SW480 (cell line): ENCODE measurements at places on chromosomes 4 and X.
A peak's percentile ranks its signal among the peaks of the same experiment; 100 is the strongest.

- no peak for DNase-seq
Observed at GRCh38 chr4:160373911-160374310, 1271.0 kb downstream of the RAPGEF2 start.

DNA sequence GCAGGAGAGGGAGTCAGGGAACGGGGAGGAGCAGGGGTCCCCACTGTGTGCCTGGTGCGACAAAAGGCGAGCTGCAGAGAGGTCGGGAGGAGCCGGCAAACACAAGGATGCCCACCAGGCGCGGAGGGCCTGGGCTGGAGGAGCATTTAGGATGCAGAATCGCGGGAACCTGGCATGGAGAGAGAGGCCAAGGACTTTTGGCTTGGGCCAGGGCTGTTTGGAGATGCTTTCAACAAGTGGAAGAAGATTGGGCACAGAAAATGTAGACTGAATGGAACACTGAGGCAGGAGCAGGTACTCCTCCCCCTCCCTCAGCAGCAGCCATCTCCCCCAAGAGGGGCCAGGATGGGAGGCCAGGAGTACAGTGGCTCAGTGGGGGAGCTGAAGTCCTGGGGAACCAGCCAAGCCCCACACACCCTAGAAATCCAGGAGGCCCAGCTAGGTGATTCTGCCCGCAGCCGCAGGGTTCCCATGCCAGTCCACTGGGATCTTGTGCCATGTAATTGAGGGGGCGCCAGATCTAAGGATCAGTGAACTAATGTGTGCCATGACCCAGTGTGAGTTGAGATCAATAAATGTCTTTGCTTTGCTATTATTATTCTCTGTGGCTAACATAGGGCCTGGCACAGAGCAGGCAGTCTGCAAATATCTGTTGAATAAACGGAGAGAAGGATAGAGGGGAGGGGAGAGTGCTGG lies 1.1 kb upstream of the ABLIM2 start:
- DNase-seq, result no peak

- DNase-seq, result peak; percentile 42
Observed at GRCh38 chr4:122577808-122578781, 42.8 kb downstream of the IL21 start.

DNA sequence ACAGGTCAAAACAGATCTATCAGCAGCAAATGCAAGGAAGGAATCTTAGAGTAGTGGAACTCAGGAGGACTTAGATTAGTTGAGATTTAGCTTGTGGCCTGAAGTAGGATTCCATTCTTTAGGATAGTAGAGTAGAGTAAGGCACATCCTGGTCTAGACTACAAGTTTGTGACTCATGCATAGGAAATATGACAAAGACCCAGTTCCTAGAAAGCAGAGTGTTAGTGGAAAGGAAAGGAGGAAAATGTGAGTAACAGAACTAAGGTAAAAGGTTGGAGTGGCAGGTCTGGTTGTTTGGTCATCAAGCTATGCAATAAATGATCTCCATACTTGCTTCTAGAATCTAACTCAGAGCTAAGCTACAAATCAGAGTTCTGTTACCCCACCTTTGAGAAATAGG lies 595.0 kb downstream of the ACTRT1 start:
- DNase-seq, result no peak

DNA sequence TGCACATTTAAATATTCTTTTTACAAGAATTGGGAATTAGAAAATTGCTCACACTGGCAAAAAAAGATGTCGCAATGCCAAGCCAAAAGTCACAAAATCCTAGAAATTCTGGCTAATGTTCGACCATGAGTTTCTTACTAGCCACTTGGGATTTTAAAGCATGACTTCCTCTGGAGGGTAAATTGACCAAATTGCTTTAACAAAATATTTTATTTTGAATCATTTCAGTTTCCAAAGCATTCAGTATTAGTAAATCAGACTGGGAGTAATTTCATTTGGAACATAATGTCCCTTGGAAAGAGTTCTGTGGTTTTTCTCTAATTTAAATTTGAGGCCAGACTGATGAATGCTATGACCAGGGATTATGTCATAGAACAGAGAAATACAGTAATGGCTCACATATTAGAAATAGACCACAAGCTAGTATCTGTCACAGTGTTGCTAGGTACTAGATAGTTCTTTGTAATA lies 7.6 kb upstream of the CXCL5 start:
- peak; percentile 78 for DNase-seq

- DNase-seq, result no peak
Observed at GRCh38 chr4:163382178-163382869, 38.6 kb downstream of the NPY5R start.

DNA sequence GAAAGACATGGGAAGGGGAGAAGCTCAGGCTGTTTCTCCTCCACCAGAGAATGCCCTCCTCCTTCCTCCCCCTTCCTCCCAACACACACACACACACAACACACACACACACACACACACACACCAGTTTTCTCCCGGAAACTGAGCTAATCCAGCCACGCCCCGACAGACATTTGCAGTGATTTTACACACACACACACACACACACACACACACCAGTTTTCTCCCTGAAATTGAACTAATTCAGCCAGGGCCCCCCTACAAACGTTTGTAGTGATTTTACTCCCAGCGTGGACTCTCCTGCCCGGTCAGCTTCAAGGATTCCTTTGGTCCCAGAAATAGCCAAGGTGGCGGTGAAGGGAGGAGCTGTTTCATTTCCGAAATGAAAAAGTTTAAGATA lies 32.9 kb upstream of the STX18 start:
- peak; percentile 72 for DNase-seq

DNA sequence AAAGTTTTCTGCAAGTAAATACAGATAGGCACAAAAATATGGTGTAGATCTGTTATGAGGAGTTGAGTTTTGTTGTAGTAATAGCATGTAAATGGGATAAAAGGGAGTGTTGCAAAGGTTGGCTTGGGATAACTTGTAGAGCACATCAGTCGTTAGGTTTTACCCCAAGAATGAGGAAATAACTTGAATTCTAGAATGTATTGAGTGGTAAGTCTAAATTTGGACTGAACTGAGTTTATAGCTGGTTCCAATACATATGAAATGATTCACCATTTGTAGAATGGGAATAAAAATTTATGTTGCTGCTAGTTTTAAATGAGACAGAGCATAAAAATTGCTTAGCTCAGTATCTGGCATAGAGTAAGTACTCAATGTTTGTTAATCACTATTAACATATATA lies 719.2 kb downstream of the FSTL5 start:
- no peak for DNase-seq

GRCh38 chr4:138446456-138446855 lies 204.3 kb upstream of the SLC7A11 start:
- no peak for DNase-seq

GRCh38 chr4:807792-808191 lies 18.1 kb downstream of the CPLX1 start:
- DNase-seq, result no peak

DNA sequence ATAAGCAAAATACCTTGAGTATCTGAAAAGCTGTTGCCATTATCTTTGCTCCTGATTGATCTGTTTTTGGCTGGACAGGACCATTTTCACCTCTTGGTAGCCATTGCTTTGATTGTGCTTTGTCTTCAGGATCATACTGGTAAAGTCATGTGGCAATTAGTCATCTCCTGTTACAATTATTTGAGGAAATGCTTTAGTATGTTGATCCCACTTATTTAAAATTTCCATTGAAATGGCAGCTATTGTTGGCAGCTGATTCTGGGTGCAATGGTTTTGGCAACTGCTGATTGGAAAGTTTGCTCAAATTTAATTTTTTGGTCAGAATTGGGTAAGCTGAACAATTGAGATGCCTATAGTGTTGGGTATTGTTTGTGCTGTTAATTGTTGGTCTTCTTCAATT lies 238.3 kb upstream of the TLL1 start:
- no peak for DNase-seq
